ENCODE measurements at places on chromosomes 7 and 10. TPM values are rescaled to one million over a fixed set of nuclear protein-coding genes. Genes with fewer than 3 reads are reported as not detected.

The DLX5 gene
- total RNA-seq, result not detected

The TRIM73 gene
- total RNA-seq, result 6.3 TPM

The WDR91 gene
- total RNA-seq, result 19.6 TPM

The PRKCQ gene
- 1.4 TPM for total RNA-seq

The CHAT gene
- 2.6 TPM for total RNA-seq

Measured in motor neuron (in vitro differentiated cells).